ENCODE measurements at places on chromosomes 4 and X.

DNA sequence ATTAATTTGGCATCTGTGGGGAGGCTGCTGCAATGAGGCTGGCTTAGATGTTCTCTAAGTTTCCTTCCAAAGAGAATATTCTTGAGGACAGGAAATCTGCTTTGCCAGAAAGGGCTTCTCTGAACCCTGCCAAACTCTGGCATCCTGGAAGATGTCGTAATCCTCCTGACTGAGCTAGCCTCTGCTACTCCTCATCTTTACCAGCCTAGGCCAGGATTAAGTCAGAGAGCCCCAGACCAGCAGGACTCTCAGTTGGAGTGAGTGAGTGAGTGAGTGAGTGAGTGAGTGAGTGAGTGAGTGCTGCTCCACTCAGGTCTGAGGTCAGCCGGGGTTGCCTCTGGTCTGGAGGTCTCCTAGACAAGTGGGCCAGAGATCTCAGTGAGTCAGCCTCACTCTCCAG lies 104.9 kb upstream of the SOD3 start:
- DNase-seq = no peak

DNA sequence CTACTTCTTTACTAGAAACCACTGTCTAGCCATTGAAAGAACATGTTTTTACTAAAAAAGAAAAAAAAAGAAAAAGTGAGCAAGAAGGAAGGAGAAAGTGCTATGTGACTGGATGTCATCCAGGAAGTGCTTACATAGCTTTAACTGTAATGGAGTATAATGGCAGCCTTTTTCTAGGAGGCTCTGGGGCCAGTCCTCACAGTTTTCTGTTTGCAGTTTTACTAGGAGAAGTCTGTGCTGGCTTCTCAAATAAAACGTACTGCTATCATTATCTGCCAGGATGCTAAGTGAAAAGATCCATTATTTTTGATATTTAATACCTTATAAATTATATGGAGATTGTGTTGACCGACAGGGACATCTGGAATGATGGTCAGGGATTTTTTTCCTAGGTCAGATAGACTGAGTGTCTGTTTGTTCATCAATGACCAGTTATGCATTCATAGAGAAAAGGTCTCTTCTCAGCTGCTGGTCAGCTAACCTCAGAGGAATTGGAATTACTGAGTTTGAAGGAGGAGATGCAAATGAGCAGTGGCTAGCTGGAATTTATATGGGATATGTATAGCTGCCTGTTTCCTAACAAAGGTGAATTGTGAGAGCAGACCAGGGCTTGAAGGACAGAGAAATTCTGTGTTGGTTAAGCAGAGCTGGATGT lies 21.7 kb downstream of the LPAR4 start:
- DNase-seq = no peak

- no peak for DNase-seq
Observed at GRCh38 chr4:40842318-40842717, 92.6 kb downstream of the NSUN7 start.

DNA sequence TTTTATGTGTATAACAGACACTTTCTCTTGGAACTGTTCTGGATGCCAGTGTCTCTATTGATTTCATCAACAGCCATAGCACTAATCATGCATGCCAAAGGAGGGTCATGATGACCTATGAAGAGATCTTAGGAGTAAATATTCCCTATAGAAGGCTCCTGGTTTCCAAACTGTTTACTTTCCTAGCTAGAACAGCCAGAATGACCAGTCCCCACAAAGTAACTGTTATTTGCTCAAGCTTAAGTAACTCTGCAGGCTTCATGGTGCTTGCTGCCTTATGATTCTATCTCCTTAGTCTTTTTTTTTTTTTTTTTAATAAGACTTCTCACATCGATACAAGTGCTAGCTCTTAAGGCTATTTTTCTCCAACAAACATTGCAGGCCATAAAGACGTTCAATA lies 12.4 kb downstream of the S100G start:
- DNase-seq = no peak

GRCh38 chrX:136191171-136191570 lies 43.8 kb downstream of the FHL1 start:
- DNase-seq = no peak

GRCh38 chr4:101295691-101296090 lies 51.6 kb downstream of the PPP3CA start:
- no peak for DNase-seq

- DNase-seq = no peak
Observed at GRCh38 chrX:151723156-151723760, 7.4 kb downstream of the FATE1 start.

DNA sequence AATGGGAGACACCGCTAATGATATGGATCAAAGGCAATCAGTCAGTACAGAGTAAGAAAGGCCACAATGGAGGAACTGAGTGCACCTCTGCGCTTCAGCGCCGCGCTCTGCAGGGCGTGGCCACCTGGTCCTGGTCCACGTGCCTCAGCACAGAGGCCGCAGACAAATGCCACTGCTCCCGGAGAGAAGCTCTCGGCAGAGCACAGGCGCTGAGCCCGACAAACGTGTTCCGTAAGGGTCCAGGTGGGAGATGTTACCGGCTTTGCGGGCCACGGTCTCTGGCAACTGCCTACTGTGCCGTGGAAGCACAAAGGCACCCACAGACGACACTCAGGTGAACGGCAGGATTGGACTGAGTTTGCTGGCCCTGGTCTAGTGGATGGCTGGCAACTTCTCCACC lies 68.9 kb downstream of the ACOX3 start:
- DNase-seq = no peak
